Activated CD8-positive, alpha-beta memory T cell treated with anti-CD3 and anti-CD28 coated beads, Interleukin-2, amount 50 U/mL, for 4 hours (primary cell): ENCODE measurements at places on chromosomes 2 and 18.

GRCh38 chr2:37355735-37356134 is 11.3 kb downstream of the QPCT start:
- no peak for DNase-seq

DNA sequence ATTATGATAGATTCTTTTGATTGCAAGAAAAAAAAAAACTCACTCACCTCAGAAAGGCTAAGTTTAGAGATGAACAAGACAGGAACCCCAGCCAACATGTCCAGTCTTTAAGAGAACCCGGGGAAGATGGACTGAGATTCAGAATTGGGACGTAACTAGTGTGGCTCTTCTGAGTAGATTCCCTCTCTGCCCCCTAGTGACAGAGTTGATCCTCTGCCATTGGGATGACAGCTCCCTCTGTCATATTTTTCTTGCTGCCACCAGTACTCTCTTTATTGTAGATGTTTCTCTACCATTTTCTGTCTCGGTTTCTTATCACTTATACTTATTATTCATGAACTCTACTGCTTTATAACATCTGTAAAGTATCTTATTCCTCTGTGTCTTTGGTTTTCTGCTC is 77.7 kb downstream of the GULP1 start:
- DNase-seq: no peak

DNA sequence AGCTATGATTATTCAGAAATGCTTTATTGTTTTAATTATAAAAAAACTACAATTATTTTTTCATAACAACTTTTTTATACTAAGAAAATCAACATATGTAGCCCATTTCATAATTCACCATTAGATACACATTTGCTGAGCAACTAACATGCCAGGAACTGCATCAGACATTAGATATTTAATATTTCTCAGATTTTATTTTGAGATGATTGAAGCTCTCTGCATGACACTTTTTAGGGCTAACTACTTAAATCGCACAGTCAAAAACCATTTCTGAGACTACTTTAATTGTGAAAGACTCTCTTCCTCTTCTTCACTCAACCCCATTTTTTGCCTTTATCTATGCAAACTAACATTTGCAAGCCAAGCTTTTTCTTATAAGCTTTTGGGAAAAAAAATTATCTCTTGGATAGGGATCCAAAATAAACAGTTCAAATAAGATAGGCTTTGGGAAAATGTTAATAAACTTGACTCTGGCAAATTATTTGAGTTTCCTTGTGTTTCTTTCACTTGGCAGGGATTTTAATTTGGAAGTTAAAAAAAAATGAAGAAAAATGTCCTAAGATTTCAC is 9.1 kb upstream of the COL3A1 start:
- DNase-seq: no peak

- no peak for DNase-seq
These were observed 785.1 kb downstream of the GALR1 start for GRCh38 chr18:78034755-78035154.

GRCh38 chr2:160507464-160507863 is 13.9 kb upstream of the RBMS1 start:
- no peak for DNase-seq

DNA sequence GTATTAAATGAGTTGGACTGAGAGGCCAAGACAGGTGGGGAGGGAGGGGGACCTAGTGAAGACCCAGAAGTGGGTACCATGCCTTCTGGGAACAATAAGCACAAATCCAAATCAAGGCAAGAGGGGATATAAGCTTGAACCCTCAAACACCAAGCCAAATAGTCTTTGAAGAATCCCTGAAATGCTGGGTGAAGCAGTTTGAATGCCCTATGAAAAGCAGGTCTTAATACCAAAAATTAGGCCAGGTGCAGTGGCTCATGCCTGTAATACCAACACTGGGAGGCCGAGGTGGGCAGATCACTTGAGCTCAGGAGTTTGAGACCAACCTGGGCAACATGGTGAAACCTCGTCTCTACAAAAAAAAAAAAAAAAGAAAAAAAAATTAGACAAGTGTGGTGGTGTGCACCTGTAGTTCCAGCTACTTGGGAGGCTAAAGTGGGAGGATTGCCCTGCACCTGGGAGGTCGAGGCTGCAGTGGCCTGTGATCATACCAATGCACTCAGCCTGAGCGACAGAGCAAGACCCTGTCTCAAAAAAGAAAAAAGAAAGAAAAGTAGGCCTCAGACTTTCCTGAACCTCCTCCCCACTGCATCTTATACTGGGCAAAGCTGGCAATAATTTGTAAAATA is 3.5 kb downstream of the PCBP1 start:
- DNase-seq: no peak

- no peak for DNase-seq
These were observed 69.9 kb downstream of the TMEM247 start for GRCh38 chr2:46549166-46549844.

- no peak for DNase-seq
These were observed 5.3 kb downstream of the MEMO1 start for GRCh38 chr2:32005371-32005976.

DNA sequence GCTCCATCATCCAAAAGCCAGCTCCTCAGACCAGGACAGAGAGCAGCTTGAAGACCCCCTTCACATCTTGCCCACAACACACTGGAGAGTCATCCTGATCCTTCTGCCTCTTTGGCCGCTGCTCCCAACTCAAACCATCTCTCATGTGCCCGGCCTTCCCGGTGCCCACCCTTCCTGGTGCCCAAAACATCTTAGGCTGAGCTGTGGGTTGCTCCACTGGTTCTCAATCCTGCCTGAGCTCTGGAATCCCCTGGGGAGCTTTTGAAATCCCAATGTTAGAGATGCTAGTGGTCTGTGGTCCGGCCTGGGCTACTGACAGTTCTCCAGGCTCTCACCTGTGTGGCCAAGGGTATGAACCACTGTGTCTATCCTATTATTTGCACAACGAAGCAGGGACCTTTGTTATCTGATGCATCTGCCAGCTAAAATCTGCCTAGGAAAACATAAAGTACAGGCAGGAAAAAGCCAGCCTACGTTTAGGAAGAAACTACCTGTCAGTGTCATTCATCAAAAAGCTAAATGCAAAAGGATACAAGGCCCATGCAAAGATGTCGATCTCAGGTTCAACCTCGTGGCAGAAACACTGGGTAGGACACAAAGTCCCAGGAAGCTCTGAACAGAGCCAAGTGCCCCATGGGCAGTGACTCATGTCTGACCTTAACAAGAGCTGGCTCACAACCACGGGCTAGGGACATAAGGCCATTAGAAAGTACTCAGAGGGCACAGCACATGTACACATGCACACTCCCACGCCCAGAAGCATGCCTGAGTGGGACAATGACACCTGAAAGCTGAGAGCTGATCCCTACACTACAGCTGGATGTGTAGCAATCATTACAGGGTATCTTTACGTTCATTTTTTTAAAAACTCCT is 30.8 kb downstream of the TBC1D8 start:
- no peak for DNase-seq

DNA sequence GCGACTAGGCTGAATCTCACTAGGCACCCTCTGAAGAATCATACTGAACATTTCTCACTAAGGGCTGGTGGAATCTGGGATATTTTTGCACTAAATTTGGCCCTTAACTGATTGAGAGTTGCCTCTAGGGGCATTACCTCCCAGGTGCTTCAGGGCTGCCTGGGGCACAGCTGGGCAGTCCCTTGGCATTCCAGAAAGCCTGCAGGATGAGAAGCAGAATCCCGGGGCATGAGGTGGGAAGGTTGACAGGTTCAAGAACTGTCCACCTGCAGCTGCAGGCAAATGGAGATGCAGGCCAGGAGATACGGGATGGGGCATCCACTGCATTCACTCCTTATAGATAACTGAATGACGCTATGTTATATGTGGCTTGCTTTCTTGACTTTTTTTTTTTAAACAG is 7.4 kb downstream of the RESP18 start:
- DNase-seq: no peak

DNA sequence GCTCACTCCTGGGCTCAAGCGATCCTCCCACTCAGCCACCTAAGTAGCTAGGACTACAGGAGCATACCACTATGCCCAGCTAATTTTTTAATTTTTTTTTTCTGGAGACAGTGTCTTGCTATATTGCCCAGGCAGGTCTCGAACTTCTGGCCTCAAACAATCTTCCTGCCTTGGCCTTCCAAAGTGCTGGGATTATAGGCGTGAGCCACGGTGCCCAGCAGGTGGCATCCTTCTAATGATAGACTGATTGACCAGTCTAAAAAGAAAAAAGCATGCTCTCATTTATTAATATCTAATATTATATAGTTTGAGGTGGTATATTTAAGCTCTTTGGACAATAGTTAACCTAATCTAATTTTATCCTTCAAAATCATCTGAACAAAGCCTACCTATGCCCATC is 198.6 kb downstream of the CAMKMT start:
- no peak for DNase-seq

- no peak for DNase-seq
These were observed 51.7 kb upstream of the EHBP1 start for GRCh38 chr2:62653582-62654422.

DNA sequence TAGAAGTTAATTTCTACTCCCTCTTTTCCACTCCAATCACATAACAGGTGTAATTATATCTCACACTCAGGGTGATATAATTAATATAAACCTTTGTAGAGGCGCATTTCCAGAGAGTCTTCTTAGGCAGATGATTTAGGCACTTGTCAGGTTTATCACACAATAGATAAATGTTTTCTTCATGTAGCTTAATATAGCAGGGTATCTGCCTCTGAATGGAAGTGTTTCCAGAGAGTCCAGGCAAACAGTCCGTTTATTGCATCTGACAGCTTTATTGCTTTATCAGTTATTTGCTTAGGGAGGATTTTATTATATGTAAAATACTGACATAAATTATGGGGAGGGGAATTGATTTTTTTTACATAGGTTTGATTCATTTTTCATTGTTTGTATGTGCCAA is 766.3 kb downstream of the SLC4A3 start:
- no peak for DNase-seq

- DNase-seq: no peak
These were observed 86.1 kb downstream of the SLC4A10 start for GRCh38 chr2:161710131-161710915.

DNA sequence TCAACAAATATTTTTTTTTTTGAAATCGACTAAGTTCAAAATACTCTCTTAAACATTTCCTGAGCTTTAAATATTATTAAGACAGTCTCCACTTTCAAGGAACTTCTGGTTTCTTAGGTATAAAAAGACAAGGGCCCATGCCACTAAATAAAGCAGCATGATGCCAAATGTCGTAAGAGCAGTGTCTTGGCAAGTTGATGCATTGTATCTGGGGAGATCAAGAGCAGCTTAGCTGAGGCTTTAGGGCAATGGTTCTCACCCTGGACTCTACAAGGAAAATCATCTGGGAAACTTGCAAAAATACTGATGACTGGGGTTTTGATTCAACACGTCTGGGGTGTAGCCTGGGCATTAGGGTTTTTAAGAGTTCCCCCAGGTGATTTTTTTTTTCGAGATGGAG is 41.3 kb downstream of the COL4A3 start:
- DNase-seq: no peak

- DNase-seq: no peak
These were observed at the start of gene MSGN1 for GRCh38 chr2:17816396-17817245. Gene MSGN1, plus strand, starts transcription at chr2:17816460. Its CDS starts 59 bp downstream, at chr2:17816519.

GRCh38 chr2:184534986-184535385 is 63.3 kb upstream of the ZNF804A start:
- no peak for DNase-seq

DNA sequence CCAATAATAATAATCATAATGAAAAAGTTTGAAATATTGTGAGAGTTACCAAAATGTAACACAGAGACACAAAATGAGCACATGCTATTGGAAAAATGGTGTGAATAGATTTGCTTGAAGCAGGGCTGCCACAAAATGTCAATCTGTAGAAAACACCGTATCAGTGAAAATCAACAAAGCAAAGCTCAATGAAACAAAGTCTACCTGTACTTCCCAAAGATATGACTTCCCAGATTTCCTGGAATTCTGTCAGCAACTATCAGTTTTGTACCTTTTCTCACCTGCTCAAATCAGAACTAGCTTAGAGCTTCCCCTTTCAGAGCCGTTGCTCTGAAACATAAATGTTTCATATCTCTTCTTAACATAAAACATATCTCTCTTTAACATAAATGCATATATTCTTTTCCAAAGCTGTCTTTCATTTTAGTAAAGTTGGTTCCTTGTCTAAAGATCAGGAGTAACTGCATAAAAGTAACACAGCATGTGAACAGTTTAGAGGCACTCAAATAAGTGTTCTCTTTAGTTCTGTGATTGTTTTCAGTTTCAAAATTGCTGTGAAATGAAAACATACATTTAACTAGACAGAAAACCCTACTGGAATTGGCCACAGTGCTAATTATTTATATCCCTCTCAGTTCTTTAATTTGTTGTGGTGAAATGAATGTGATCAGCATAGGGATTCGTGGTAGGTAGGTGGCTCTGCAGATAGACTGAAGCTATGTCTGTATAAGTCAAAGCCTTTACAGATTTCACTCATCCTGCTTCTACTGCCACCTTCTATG is 262.5 kb downstream of the KCNJ3 start:
- DNase-seq: no peak

- no peak for DNase-seq
These were observed 256.5 kb downstream of the CYP26B1 start for GRCh38 chr2:71891155-71891554.

DNA sequence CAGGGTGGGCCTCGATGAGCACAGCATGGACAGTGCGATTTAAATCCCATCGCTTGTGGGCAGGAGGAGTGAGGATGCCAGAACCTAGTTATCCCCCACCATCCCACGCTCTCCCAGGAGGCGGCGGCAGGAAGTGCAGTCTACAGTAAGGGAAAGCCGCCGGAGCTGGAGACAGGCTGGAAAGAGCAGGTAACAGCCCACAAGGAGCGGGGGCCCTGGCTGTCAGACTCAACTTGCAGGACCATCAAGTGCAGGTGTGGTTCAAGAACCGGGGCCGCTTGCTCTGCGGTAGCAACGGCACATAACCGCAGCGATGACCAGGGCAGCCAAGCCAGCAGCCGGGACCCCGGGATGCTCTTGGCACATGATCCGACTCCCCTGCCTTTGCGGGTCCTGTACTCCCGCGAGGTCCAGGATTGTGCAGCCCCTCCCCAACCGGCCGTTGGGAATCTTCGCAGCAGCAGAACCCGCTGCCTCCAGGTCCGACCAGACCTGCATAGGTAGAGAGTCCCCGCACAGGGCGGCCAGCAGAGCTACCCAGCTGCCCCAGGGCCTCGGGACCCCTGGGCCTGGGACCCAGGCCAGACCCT is 82.1 kb downstream of the BIN1 start:
- no peak for DNase-seq

GRCh38 chr2:215542690-215543089 is 106.8 kb upstream of the FN1 start:
- DNase-seq: no peak

- no peak for DNase-seq
These were observed 251.7 kb upstream of the SIX2 start for GRCh38 chr2:45260946-45261345.

GRCh38 chr2:113098532-113098931 is 28.9 kb upstream of the IL1RN start:
- no peak for DNase-seq

- DNase-seq: no peak
These were observed 747.3 kb downstream of the ADCYAP1 start for GRCh38 chr18:1652018-1652417.

DNA sequence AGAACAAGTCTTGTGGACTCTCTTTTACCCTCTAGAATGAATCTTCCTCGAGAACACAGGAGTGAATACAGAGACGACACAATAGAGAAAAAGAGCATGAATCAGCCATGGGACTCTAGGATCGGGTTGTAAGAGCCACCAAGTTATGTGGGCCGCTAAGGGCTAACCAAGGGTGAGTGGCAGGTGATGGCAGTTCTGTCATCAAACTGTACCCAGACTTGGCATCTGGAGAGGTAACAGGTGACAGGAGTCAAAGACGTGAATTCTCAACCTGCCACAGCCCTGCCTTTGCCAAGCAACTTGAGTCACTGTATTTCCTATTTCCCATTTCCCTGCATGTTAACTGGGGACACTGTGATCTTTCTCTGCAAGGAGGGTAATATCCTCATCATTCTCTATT is 11.2 kb downstream of the SERPINE2 start:
- no peak for DNase-seq
